Activated T-cell treated with anti-CD3 and anti-CD28 coated beads, Interleukin-2, amount 50 U/mL, for 24 hours (primary cell): ENCODE measurements at places on chromosomes 2 and 18.

DNA sequence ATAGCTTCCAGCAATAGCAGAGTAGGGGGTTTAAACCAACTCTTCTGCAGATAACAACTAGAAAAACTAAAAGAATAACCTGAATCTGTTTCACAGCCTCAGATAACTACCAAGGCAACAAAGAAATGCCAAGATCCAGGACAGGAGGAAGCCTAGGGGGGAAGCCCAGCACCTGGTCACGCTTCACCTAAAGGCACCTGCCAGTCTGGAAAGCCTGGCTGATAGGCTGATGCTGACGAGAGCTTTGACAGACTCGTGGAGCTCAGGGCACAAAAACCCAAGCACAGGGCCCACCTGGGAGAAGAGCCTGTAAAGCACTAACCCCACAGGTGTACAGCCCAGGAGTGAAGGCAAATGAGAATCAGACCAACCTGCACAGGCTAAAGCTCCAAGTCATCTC is 22.6 kb downstream of the EIPR1 start:
- DNase-seq, result no peak

DNA sequence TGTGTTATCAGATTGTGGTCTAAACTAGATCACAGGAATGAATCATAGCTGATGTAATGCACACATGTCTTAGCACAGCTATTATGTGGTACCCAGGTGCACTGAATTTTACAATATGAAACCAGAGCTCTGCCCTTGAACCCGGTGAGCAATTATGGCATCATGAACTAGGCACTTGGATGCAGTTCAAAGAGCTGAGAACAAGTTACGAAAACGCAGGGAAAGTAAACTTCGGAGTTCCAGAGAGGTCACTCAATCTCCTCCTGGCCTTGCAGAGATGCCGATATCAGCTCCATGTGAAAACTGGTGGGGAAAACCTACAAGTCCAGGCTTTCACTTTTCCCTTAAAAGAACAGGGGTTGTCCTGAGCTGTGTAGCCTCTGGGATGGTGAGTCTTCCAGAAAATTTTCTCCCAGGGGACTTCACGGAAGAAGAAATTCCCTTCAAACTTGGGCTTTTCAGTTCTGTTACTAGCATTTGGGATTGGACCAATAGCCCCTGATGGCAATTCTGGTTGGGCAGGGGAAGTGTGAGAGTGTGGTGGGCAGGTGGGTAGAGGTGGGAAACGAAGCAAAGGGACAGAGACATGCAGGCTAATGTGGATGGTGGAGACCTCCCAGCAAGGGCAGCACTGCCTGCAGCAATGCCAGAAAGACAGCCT is 71.1 kb upstream of the SH3BP4 start:
- no peak for DNase-seq

DNA sequence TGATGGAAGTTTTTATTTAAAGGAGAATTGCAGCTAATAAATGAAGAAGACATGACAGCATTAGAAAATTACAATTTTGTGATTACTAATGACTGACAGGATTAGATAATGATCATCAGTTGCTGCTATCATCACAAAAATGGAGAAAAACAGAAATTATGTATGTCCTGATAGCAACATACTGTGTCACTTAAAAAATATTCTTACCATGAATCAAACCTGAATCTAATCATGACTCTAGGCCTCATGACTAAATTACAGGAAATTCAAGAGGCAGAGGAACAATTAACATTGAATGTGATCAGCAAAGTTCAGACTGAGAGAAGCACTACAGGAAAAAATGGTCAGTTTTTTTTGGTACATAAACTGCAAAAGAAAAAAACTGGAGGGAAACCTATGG is 147.8 kb downstream of the PMAIP1 start:
- DNase-seq, result no peak

- DNase-seq, result no peak
Observed at GRCh38 chr2:158822193-158822592, 27.1 kb downstream of the DAPL1 start.

DNA sequence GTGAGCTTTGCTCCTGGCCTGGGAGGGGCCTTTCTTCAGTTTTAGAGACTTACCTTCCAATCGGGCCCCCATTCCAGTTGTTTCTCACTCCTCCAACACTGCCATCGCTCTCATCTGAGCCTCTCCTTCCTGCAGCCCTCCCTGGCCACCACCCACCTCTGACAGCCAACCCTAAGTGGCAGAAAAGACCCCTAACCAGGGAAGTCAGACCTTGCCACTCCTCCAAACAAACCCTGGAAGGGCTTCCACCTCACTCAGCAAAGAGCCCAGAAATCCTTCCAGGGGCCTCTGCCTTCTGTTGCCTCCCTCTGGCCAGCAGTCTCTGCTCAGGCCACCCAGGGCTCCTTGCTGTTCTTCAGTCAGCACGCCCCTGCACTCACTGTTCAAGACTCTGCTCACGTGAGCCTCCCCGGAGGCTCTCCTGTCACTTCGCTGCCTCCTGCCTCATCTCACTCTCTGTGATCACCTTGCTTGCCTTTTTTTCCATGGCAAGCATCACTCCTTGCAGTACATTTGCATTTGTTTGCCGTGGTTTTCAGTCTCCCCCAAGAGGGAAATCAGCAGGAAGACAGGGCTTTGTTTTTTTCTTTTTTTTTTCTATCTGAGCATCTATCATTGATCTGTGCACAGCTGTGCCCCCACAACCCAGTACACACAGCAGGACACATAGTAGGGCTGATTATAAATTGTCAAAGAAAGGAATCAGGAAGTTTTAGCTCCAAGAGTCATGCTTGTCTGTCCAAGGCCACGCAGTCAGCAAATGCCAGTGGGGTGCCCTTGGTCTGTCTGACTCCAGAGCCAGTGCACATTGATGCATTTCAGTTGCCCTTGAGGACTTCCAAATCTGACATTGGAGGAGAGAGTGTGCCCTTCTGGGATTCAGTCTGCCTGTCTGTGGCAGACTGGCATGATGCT is 83.9 kb downstream of the INHBB start:
- DNase-seq, result no peak
